Cardiac fibroblast (primary cell): ENCODE measurements at places on chromosomes 3 and 15.

DNA sequence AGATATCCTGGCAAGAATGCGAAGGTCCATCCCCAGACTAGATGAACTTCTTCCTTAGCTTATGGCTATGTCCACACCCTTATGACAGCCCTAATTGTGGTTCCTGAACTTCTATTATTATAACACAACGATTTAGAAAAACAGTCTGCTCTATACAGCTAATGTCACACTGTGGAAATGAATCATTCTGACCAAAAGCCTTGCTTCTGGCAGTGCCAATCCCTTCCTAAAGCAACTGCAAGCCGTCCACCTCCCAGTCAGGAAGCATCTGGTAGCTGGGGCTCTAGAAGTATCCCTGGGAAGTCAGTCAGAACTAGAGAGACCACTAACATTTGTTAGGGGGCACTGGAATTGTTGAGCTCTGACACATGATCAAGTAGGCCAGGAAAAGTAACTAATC, 45.0 kb downstream of the MYO5A start:
- DNase-seq, result peak; percentile 83

GRCh38 chr15:31031471-31032067, 40.1 kb upstream of the MTMR10 start:
- DNase-seq, result peak; percentile 62

GRCh38 chr15:85831415-85832113, 36.8 kb upstream of the KLHL25 start:
- peak; percentile 77 for DNase-seq

GRCh38 chr15:78177447-78177873, 28.3 kb downstream of the IDH3A start:
- DNase-seq, result peak; percentile 27

DNA sequence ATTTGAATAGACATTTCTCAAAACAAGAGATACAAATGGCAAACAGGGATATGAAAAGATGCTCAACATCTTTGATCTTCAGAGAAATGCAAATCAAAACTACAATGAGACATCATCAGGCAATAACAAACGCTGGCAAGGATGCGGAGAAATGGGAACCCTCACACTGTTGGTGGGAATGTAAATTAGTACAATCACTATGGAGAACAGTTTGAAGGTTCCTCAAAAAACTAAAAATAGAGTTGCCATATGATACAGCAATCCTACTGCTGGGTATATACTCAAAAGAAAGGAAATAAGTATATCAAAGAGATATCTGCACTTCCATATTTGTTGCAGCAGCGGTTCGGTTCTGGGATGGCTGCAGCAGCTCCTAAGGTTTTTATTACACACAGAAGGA, 16.8 kb upstream of the LARS2 start:
- no peak for DNase-seq

GRCh38 chr15:77010312-77010686, 15.4 kb downstream of the PSTPIP1 start:
- no peak for DNase-seq

DNA sequence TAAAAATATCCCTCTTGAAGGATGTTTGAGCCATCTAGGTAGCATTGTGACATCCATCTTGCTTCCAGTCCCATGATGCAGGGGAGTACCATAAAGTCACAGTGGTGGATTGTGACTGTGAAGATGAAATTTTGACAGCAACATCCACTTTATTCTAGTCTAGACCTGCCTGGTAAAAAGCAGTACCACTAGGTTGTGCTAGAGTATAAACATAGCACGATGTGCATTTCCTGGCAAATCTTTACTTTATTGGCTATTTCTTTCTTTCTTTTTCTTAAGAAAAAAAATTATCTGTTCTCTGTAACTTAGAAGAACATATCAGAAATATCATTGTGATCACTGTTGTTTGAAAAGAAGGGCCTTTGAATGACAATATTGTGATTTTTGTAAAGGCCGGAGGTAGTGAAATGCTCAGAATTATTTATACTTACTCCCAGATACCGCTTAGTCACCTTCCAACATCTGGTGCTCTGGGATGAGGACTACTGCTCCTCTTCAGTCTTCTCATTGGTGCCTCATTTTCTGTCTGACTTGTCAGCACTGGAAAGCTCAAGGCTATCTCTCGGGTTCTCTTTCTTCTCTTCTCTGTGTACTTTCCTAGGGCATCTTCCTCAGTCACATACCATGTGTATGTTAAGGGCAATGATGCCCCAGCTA, 35.6 kb downstream of the AGBL1 start:
- no peak for DNase-seq

DNA sequence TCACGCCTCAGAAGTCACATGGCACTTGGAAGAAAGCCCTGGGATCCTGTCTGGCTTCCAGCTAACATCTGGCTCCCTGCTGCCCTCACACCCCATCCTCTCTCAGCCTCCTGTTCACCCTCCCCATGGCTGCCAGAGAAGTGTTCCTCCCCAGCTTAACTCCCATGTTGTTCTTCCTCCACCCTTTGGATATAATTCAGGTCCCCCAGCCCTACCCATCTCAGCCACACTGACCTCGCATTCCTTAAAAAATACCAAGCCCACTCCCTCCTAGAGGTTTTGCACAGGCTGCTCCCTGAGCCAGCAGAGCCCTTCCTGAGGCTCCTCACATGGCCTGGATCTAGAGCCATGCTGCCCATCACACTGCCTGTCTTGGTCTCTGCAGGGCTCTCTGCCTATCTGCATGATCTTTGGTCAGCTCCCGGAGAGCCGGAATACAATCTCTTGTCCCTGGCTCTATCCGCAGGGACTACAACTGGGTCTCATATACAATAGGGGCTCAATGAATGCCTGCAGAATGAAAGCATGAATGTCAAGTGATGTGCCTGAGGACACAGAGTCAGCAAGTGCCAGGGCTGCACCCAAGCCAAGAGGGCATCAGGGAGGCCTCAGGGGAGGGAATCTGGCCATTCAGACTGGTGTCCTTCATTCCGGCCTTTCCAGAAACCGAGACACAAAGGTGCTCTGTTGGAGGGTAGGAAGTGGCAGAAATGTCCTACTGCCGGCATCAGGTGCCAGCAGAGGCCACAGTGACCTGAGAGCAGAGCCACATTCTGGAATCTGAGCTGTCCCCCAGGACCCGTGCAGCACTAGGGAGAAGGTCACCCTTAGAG, 3.8 kb upstream of the TKT start:
- no peak for DNase-seq

DNA sequence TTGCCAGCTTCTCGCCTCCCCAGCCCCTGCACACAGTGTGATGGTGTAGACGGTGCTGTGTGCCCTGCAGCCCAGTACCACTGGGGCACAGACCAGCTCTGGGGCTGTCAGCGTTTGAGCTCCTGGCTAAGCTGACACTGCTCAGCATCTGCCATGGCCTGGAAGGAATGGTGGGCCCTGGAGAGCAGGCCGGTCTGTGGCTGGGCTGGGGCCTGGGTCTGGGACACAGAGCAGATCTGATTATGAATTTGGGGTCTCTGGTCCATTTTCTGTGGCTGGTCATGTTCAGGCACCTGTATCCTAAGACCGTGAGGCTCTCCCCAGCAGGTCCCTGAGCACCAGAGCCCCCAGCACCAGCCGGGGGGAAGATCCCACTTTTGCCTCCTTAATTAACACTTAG, 34.7 kb downstream of the HCN4 start:
- no peak for DNase-seq

GRCh38 chr3:46422617-46423016, 15.6 kb downstream of the CCRL2 start:
- DNase-seq, result peak; percentile 38

GRCh38 chr3:59812237-59813147, 762.7 kb upstream of the CFAP20DC start:
- peak; percentile 16 for DNase-seq

DNA sequence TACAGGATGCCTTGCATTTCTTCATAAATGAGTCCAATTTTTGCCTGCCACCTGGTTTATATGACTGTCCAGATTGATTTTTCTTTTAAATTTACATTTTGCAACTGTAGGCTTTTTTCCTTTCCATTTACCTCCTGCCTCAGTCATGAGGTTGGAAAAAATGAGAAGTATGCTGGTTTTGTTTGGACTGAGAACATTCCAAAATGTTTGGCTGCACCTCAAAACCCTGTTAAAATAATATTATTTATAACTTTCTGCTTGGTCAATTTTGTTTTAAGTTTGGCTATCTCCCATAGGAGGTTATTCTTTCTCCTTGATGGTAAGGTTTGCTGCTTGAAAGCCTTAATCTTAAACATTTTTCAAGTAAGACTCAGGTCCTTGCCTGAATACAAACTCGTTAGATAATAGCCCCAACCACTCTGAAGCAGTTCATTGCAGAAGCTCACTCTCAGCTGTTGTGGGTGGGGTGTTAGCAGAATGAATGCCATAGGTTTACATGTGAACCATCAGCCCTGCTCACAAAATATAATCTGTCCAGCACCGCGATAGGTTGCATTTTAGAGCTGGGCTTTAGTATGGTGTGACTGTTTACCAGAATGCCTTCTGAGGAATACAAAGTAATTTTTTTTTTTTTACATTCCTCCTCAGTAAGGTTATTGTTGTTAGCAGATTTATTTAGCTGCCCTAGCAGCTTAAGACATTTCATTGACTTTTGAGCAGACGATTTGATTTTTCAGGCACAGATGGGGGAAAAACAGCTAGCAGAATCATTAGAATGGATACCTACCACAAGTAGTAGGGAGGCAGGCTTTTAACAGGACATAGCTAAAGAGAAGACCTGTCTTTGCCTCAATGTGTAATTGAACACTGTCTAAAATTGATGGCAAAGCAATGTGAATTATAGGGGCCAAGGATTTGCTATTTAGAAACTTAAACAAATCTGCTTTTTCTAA, 630.8 kb upstream of the KCNMB2 start:
- DNase-seq, result peak; percentile 93

DNA sequence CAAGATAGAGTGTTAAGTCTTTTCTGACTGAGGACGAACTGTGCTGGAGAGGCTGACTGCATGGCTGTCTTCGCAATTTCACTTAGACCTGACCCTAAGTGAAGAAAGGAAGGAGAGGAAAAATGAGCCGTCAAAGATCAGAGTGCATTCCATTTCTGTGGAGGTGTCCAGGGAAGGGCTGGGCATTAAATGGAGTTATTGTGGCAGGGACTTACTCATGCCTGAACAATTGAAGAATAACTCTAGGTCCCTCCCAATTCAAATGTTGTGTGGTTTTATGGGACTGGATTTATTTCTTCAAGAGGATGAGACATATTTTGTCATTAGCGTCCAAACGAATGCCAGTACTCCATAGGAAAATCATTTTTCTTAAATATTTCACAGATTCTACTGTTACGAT, 187.3 kb upstream of the CFAP20DC start:
- no peak for DNase-seq

GRCh38 chr3:14093831-14094230, 30.8 kb downstream of the CHCHD4 start:
- no peak for DNase-seq

GRCh38 chr3:24196526-24196925, 251.4 kb downstream of the NR1D2 start:
- DNase-seq, result peak; percentile 49

- peak; percentile 89 for DNase-seq
Measured at GRCh38 chr15:99076555-99077308, 28.1 kb upstream of the SYNM start.

DNA sequence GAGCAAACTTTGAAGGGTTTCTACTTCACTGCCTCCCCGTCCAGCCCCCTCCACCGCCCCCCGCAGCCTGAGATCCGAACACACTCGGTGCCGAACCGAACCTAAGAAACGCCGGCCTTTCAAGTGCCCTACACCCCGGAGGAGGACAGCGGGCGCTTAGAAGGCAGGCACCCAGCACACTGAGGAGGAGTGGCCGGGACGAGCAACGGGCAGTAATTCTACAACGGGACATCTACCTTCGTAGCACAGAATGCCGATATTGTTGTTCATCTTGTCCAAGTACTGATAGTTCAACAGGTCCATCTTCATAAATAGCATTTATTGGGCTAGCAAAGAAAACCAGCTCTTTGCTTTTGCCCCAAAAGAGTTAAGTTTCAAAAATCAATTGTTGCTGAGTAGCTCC, 513 bp downstream of the VGLL4 start:
- DNase-seq, result peak; percentile 59

DNA sequence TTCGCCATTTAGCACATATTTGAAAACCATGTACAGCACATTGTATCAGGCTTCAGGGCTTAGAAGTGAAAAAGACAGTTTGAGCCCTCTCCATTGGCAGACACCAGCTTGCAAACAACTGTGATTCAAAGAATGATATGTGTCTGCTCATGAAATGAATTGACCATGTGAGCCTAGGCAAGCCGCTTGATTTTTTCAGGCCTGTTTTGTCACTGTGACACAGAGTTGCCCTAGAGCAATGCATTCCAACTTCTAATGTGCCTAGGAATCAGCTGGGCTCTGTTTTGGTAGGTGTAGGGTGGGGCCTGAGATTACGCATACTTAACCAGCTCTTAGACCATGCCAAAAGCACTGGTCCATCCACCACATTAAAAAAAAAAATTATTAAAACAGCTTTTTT, 53.0 kb downstream of the ATP2C1 start:
- DNase-seq, result no peak

GRCh38 chr15:40336744-40337122, 4.0 kb downstream of the CCDC9B start:
- DNase-seq, result no peak

- DNase-seq, result no peak
Measured at GRCh38 chr3:8746780-8747345, 13.3 kb downstream of the CAV3 start.

GRCh38 chr3:143424874-143425273, 305.3 kb downstream of the CHST2 start:
- no peak for DNase-seq

DNA sequence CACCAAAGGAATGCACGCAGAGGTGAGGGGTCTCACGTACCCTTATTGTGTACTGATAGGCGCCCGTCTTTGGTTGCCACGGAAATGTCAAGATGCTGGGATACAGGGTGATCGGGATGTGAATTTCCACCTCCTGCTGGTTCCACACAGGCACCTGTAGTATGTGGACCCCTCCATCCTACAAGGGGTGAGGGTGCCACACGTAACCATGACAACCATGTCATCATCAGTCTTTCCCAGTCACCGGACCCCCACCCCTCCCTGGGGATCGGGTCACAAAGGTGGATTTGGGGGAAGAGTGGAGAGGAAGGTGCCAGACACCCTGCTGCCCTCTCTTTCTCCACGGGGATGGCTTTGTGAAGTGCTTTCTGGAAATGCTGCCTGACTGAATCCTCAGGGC, 44.7 kb downstream of the NUP210 start:
- no peak for DNase-seq

DNA sequence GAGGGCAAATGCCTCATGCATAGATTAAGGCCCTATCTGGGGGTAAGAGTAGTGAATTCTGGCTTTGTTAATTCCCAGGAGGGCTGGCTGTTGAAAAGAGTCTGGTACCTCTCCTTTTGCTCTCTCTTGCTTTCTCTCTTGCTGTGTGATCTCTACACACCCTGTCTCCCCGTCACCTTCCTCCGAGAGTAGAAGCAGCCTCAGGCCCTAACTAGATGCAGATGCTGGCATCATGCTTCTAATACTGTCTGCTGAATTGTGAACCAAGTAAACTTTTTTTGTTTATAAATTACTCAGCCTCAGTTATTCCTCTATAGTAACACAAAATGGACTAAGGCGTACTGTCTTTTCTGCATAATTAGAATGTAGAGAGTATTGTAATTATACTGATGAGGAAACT, 908.1 kb downstream of the DIPK2A start:
- no peak for DNase-seq
